ENCODE measurements at places on chromosomes 2 and 18. TPM values are rescaled to one million over a fixed set of nuclear protein-coding genes. Genes with fewer than 3 reads are reported as not detected.

The FTCDNL1 gene
- polyA plus RNA-seq = 1.6 TPM

The RNF152 gene
- polyA plus RNA-seq = not detected

The TTC31 gene
- polyA plus RNA-seq = 19.2 TPM

- DNase-seq = no peak
Observed at GRCh38 chr18:40407909-40408308, 1547.1 kb upstream of the PIK3C3 start.

- DNase-seq = no peak
Observed at GRCh38 chr2:212402316-212402715, 136.3 kb downstream of the ERBB4 start.

The DSG1 gene
- polyA plus RNA-seq = not detected

DNA sequence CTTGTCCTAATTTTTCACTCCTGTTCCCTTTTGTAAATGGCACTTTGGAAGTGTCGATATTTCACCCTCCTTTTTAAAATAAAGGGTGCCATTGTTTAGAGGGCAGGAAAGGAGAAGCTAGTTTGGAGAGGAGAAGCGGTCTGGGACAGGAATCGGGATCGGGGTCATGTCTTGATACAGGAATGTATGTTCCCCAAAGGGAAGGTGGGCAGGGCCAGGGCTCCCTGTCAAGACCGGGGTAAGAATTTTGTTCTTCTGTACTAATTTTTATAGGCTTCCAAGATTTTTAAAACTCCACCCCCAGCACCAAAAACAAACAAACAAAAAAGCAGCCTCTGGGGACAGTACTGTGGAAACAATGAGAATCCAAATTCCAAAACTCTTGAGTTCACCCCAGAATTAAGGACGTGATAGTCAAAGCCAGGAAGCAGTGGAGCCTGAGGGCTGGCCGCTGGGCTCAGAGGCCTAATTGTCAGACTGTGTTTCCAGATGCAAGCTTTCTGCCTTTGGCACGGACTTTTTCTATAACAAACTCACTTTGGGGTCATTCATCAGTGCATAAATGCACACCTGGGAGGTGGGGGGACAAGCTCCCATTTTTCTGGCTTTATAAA, 250.4 kb upstream of the SIX2 start:
- no peak for DNase-seq

- DNase-seq = no peak
Observed at GRCh38 chr2:54898456-54899226, 151.6 kb downstream of the RTN4 start.
